ENCODE measurements at places on chromosomes 11 and 22.

DNA sequence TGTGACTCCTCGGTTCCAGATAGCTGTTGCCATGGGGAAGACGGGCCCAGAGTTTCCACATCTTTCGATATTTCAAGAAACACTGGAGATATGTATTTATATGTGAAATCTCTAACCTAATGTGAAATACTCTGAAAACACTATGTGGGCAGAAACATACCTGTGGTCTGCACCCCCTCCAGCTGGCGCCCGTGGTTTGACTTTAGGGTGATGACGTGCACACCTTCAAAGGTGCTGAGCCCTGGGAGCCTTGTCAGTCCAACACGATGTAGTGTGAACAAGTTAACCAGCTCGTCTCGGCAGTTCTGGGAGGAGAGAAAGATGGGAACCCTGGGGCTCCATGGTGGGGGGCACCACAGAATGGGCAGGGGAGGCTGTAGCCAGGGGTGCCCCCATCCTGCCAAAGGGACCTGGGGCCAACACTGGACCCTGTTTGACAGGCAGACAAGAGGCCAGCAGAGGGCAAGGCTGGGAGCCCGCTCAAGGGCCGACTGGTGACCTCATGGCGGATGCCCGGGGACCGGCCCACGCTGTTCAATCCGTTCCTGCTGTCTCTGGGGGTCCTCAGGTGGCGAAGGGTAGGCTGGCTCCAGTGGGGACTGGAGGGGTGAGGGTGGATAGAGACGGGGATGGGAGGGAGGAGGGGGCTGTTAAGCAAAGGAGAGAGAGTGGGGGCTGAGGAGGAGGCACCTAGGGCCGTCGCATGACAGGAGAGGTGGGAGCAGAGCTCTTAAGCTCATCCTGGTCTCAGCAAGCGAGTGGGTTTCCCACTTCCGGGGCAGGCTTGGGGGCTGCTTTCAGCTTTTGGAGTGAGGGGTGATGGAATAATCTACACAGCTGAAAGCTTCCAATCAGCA, 43.8 kb downstream of the TRIOBP start:
- DNase-seq, result no peak

DNA sequence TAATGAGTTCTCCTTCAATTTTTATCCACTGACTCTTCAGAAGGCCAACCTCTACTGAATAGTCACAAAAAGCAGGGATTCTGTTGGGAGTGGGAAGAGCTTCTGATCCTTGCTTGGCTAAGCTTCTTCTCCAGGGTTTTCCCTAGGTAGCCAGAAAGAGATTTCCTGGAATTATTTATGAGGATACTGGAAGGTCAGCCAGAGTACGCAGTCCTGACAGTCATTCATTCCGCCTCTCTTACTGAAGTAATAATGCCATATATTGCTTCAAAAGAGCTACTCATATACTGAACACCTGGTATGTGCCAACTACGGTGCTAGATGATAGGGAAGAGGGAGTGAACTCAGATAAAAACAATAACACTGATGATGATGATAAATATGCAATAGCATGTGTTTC, 116.1 kb downstream of the CCDC34 start:
- no peak for DNase-seq

DNA sequence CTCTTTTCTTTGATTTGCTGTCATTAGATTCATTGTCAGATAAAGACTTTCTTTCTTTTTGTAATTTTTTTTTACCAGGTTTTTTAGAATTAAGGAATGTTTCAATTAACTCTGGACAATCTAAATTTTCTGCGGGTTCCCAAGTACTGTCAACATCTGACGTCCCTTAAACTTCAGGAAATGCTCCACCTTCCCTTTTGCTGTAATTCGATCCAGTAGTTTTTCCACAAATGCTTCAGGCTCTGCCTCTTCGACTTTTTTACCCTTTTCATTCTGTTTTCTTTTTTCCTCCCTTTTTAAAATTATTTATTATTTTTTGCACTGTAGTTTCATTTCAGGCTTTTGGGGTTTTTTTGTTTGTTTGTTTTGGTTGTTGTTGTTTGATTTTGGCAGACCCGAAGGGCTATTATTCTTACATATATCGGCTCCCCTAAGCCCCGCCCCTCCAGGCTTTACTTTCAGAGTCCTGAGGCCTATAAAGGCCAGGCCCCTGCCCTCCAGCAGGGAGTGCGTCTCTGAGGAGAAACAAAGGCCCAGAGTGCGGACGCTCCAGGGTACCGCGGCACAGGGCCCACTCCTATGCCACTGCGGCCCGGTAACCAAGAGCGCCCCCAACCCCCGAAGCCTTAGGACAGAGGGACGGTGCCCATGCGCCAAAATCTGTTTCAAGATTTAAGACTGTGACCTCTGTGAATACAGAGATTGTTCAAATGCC, 116.4 kb downstream of the TYR start:
- no peak for DNase-seq

DNA sequence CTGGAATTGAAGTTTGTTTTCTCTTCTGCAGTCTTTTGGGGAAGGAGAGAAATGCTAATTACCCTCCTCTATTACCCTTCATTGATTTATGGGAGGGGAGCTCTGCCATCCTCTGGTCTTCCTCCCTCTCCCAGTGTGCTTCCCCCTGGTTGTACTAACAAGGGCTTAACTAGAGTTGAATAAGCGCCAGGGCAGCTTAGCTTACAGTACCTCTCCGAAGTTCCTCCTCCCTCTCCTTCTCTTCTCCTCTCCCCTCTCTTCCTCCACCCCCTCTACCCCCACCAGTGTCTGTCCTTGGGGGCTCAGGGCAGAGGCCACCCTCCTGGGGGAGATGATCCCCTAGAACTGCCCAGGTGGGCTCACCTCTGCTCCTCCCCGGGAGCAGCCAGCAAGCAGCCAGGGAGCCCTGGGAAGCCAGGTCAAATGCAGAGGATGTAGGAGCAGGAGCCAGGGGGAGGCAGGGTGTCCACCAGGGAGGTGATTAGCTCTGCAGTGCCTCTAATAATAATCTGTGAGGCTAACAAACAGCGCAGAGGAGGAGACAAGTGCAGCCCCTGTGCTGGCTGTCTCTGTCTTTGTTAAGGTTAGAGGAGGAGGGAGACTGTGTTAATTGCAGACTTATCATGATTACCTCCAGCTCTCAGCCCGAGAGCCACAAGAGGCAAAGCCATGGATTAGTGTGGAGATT, 191.6 kb upstream of the CADM1 start:
- no peak for DNase-seq

DNA sequence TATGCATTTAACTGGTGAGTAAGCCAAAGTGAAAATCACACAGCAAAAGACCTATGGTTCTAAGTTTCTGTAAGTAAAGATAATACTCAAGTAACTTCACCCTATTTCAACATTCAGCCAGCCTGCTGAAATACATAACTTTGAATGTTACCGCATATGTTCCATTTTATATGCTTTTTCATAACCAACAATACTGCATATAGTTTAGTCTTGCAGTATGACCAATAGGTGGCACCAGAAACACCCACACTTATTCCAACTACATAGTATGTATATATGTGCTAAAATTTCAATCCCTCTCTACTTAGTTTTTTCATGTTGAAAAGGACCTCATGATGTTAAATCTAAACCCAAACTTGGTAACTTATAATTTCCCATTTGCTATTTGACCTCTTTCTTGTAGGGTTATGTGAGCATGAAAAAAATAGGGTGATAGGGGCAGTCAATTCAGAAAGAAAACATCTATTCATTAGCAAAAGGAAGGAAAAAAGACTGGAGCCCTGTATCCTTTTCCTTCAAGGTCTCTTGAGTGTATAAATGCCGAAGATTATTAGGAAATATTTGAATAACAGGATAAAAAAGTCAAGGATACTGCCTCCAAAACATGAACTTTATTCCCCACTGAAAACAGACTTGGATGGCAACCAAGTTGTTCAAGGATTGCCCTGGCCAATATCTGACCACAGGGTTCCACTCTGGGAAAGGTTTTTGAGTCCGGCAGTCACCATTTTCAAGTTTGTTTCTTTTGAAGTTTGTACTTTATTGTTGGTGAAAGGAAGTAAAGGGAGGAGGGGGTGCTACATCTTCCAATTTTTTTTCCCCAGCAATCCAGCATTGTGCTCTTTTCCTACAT, 23.8 kb upstream of the FZD4 start:
- DNase-seq, result no peak

DNA sequence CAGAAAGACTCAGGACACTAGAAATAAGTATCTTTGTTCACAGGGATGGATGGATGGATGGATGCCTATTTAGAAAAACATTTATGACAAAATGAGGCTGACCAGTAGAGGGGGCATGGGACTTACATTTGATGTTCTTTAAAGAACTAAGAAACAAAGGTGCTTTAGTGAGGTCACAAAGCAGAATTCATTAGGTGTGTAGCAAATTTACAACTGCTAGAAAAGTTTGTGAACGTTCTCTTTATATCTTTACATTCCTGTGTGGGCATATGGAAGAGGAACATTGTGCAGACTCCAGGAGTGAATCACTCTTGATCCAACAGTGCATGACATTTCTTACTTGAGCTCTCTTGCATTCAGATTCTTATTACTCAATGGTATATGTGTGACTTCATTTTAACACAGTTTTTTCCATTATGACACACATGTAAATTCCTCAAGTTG, 15.8 kb upstream of the SIK2 start:
- no peak for DNase-seq

DNA sequence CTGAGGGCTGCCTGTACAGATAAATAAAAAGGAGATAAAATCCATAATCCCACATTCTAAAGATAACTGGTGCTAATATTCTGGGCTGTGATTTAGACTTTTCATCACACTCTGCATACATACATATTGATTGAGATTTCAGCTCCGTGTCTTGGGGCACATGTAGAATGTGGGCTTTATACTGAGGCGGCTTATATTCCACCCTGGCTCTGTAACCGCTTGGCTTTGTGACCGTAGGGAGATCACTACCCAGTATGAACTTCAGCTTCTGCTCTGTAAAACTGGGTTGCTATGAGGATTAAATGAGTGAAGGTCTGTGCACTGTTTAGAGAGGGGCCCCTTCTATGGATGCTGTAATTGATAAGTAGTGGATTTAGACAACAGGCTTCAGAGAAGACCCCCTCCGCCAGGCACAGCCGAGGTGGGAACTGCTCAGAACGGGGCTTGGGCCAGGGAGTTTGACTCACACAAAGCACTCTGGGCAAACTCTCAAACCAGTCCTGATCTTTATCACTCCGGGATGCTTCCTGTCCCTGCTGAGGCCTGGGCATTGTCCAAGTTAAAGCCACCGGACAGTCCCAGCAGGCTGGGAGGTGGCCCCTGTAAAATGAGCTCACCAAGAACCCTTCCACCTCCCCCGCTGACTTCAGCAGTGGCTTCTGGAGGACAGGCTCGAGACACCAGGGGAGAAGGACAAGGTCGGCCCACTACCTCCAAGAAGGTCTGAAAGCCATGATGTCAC, 17.2 kb downstream of the KIAA1671 start:
- no peak for DNase-seq

DNA sequence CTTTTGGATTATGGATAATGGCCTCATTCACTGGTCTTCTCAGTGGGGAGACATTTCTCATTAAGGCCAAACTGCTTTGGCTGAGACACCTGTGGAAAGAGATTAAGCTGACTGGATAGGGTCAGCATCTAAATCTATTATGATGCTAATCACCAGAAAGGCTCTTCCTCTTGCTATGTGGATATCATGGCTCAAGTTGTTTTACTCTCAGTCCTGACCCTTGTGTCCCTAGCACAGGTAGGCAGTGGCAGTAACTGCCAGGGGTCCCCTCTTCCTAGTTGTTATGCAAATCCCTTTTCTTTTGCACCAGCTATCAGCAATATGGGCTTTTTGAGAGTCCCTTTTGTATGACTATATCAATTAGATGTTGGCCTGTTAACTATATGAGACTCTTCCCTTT, 335.7 kb upstream of the PLET1 start:
- DNase-seq, result no peak

DNA sequence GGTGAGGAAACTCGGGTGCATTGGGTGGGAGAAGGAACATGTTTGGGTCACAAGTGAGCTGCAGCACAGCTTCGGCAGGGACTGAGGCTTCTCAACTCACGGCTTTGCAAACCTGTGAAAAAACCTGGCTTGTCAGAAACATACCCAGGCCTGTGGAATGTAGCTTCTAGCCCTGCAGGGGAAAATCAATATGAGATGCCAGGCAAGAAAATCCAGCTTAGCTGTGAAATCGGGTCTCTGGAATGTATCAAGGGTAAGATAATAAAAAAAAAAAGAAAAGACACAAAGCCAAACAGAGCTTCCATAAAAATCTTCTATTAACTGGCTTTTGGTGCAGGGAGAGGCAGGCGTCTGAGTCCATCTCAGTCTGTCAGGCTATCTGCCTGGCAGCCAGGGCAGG, 28.5 kb downstream of the UQCR10 start:
- DNase-seq, result no peak

GRCh38 chr11:36241497-36241896, 47.7 kb downstream of the COMMD9 start:
- no peak for DNase-seq

GRCh38 chr11:90698238-90698637, 475.4 kb upstream of the CHORDC1 start:
- no peak for DNase-seq

All from stimulated activated naive CD4-positive, alpha-beta T cell treated with Interleukin-2 at 50 U/mL for 16 hours (primary cell).